ENCODE measurements at places on chromosomes 7 and 10. TPM values are rescaled to one million over a fixed set of nuclear protein-coding genes. Genes with fewer than 3 reads are reported as not detected.

DNA sequence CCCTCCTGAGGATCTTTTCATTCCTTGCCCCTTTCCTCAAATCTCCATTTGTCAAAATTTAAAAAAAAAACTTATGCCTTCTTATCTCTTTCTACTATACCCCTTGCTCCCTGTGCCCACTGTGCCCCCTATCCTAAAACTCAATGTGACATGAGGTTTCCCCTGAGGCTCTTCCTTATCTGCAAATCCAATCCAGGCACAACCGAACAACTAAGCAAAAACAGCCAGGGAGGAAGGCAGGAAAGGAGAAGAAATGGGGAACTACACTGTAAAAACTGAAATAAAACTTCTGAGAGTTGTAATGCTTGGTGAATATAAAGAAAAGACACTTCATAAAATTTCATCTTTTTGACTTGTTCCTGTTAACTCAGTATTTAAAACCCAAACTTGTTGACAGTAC, 54.2 kb downstream of the CRPPA start:
- DNase-seq: no peak

DNA sequence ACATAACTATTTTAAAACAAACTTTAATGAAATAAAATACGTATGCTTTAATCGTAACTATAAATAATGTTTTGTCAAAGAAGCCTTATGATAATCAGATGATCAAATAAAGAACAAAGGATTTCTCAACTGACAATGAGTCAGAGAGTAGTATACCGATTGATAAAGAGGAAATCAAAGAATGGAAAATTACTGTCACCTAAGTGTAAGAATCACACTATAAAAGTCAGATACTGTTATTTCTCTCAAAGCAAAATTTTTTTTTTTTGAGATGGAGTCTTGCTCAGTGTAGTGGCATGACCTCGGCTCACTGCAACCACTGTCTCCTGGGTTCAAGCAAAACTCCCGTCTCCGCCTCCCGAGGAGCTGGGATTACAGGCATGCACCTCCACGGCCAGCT, 18.8 kb downstream of the DNAJC2 start:
- DNase-seq: no peak

Gene CDNF
- 3.7 TPM for total RNA-seq

DNA sequence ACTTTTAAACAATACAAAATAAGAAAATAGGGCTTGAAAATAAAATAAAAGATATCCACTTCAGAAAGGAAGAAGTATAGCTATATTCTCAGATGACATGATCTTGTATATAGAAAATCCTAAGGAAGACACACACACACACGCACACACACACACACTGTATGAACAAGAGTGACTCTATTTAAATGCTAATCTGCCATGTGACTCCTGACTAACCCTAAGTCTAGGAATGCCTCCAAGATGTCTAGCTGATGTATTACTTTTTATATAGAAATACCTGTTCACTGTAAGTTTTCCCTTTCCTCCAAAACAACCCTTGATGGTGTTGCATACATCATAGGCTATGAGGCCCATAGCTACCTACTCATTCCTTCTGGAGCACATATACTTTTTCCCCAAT, 173.1 kb upstream of the LRRTM3 start:
- DNase-seq: no peak

DNA sequence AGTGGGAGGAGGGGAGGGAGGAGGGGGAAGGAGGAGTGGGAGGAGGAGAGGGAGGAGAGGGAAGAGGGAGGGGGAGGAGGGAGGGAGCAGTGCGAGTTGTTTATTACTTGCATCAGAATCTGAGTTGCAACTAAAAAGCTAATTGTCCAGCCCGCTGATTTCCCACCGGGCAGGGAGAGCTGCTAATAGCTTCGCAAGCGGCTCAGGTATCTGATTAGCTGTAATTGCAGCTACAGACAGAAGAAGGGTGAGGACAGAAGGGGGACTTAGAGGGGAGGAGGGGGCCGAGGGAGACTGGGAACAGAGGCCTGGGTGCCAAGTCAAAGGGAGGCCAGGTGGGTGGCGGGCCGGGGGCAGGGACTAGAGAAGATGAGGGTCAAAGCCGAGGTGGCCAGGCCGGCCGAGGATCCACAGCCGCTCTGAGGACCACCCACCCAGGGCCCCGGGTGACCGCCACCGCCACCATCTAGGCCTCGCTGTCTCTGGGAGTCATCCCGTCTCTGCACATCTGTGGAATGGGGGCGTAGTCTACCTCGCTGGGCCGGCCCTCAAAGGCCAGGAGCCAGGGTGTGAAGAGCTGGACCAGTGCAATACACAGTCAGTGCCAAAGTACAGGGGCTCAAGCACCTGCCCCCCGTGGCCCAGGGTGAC, 54.2 kb downstream of the MICALL2 start:
- DNase-seq: no peak

GRCh38 chr7:23298141-23298881, 828 bp upstream of the MALSU1 start:
- DNase-seq: no peak

DNA sequence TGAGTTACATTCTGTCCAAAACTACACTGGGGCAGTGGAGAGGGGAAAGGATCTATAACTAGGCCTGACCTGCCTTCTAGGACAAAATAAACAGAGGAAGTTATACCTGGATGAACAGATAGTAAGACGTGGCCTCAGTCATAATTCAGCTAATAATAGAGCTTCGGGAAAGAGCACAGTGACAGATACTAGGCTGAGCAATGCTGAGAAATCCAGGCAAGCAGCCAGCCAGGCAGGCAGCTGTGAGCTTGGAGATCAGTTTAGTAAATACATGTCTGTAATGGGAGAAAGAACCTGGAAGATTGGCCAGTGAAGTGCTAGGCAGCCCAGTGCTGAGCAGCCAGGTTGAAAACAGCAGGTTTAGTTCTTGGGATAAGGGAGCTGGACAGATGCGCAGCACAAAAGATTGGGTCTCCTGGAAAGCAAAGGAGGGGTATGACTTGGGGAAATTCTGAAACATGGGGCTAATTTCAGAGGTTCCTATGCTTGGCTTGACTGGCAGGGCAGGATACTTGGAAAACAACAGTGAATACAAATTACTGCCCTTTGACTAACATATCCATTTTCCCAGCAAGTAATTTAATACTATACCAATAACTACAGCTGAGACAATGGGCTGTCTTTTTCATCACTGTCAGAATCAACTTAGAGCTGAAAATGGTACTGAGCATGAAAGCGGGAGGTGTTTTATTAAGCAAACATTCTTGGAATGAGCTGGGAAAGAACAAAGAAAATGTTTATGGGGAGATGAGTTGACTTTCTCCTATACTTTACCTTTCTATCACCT, 140.8 kb downstream of the DGKB start:
- DNase-seq: no peak

DNA sequence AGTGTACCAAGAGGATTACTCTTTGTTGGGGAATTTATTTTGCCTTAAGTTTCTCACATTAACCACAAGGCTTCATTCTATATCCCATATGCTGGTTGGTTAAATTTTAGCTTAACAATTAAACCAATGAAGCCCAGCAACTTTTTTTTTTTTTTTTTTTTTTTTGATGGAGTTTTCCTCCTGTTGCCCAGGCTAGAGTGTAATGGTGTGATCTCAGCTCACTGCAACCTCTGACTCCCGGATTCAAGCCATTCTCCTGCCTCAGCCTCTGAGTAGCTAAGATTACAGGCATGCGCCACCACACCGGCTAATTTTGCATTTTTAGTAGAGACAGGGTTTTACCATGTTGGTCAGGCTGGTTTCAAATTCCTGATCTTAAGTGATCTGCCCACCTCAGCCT, 75.0 kb upstream of the MKX start:
- no peak for DNase-seq

DNA sequence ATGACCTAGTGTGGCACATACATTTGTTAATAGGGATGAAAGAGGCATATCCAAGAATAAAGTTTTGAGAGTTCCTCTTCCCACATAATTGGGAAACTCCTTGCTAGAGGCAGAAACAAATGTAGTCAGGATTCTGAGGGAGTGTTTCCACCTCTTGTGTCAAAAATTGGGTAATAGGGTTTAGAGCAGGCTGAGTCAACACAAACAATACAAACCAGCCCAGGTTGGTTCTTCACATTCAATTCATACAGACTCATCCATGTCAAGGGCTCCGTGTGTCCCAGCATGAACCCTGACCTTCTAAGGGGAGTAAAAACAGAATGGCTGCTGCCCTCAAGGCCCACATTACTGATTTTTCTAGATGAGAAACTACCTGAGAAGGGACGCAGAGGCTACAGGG, 75.3 kb downstream of the GLI3 start:
- DNase-seq: no peak

DNA sequence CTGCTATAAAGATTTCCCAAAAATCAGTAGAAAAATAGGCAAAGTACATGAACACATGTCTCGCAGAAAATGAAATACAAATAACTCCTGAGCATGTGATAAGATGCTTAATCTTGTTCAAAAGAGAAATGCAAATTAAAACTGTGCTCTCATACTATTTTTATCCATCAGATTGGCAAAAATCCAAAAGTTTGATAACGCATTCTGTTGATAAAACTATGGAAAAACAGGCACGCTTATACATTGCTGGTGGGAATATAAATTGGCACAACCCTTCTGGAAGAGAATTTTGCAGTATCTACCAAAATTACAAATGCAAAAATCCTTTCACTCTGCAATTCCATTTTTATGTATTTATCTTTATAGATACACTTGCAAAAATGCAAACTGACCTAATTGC, 315.0 kb downstream of the GRID1 start:
- DNase-seq: no peak

- no peak for DNase-seq
Measured at GRCh38 chr7:57449904-57450303, at the start of gene ZNF716. TSS of gene ZNF716 (plus strand) at chr7:57450177. CDS start at chr7:57450289, 112 bp downstream.

Gene CLDN12
- total RNA-seq: 1.4 TPM

Gene COL28A1
- 0.22 TPM for total RNA-seq

- DNase-seq: no peak
Measured at GRCh38 chr7:6385909-6386560, 61.7 kb downstream of the DAGLB start.

- no peak for DNase-seq
Measured at GRCh38 chr7:71429083-71429482, 297.1 kb downstream of the GALNT17 start.

GRCh38 chr10:114259824-114260223, 20.8 kb downstream of the VWA2 start:
- no peak for DNase-seq

Gene LLCFC1
- not detected for total RNA-seq

DNA sequence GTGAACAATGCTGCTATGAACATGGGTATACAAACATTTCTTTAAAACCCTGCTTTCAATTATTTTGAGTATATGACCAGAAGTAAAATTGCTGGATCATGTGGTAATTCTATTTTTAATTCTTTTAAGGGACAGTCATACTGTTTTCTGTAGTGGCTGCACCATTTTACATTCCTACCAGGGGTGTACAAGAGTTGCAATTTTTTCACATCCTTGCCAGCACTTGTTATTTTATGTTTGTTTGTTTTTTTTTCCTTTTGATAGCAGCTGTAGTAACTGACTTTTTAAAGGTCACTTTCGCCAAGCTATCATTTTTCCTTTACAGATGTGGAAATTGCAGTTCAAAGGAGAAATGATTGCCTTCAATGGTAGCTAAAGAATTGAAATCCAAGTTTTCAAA, 99.5 kb downstream of the GPR85 start:
- no peak for DNase-seq

DNA sequence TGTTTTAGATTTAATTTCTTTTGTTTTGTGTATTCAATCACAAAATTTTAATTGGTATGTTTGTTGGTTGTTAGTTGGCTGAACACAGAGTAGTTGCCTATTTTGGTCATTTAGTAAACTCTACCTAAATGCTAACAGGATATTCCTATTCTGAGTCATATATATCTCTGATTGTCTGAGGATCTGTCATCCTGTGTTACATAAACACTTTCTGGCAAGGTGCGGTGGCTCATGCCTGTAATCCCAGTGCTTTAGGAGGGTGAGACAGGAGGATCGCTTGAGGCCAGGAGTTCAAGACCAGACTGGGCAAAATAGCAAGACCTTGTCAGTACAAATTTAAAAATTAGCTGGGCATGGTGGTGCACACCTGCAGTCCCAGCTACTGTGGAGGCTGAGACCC, 178.6 kb downstream of the PLCE1 start:
- DNase-seq: no peak

Gene WDR86
- 5.6 TPM for total RNA-seq

DNA sequence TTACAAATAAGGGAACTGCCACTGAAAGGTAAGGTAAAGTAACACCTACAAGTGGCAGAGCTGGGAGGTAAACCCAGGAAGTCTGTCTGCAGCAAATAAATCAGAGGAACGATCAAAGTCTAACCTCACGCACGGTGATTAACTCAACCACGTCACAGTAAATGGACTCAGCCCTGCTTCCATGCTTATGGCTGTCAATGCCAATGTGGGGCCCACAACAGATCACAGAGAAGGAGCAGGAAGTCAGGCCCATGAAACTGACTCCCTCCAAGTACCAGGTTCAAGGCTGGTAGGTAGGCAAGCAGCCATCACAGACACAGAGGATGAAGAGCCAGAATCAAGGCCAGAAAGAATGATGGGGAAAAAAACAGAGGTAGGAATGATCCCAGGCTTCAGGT, 38.0 kb upstream of the ACSL5 start:
- no peak for DNase-seq

Gene LIPJ
- total RNA-seq: not detected

GRCh38 chr10:74079936-74080590, 70.6 kb downstream of the AP3M1 start:
- DNase-seq: no peak

DNA sequence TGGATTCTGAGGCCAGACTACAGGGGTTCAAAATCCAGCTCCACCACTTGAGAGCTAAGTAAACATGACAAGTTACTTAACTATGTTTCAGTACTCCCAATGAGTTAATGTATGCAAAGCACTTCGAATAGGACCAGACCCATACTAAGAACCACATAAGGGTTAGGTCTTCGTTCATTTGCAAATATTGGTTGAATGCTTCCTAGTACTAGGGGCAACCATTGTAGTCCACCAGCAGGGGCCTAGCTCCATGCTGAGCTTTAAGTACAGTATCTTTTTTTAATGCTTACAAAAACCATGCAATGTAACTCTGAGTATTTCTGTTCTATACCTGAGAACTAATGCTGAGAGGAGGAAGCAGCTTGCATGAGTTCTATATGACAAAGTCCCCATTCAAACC, 80.4 kb upstream of the PDE1C start:
- DNase-seq: no peak

All from CD4-positive, alpha-beta T cell (primary cell).